Spinal cord (tissue), 10 donors: ENCODE measurements at places on chromosomes 5 and 9. TPM values are rescaled to one million over a fixed set of nuclear protein-coding genes. Genes with fewer than 3 reads are reported as not detected.
A peak's percentile ranks its signal among the peaks of the same experiment; 100 is the strongest.

DNA sequence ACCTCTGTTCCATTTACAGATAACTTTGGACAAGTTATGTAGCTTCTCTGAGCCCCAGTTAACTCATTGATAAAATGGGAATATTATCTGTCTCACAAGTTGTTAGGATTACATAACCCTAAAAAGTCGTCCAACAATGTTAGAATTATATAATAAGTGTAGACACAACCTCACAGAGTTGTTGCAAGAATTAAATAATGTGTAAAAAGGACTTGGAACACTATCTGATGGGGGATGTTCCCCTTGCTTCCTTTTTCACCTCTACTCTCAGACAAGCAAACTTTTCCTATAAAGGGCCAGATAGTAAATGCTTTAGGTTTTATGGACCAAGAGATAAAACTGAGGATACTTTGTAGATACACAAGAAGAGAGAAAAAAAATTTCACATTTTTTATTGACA lies 193.5 kb downstream of the GAPVD1 start:
- no peak for DNase-seq

DNA sequence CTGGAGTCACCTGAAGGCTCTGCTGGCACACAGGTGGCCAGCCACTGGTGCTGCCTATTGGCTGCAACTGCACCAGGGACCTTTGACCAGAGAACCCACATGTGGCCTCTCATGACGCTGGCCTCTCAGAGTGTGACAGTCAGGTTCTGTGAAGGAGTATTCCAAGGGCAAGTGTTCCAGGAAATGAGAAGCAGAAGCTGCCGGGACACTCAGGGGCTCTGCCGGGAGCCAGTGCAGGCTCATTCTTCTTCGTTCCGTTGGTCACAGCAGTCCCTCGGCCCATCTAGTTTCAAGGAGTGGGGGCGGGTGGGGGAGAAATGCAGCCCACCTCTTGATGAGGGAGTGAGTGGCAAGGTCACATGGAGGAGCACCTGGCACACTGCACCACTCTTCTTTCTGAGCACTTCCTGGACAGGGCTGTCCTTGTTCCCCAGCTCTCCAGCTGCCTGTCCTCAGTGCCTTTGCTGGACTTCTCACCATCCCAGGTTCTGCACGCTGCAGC lies 237.5 kb downstream of the GADD45G start:
- DNase-seq: no peak

DNA sequence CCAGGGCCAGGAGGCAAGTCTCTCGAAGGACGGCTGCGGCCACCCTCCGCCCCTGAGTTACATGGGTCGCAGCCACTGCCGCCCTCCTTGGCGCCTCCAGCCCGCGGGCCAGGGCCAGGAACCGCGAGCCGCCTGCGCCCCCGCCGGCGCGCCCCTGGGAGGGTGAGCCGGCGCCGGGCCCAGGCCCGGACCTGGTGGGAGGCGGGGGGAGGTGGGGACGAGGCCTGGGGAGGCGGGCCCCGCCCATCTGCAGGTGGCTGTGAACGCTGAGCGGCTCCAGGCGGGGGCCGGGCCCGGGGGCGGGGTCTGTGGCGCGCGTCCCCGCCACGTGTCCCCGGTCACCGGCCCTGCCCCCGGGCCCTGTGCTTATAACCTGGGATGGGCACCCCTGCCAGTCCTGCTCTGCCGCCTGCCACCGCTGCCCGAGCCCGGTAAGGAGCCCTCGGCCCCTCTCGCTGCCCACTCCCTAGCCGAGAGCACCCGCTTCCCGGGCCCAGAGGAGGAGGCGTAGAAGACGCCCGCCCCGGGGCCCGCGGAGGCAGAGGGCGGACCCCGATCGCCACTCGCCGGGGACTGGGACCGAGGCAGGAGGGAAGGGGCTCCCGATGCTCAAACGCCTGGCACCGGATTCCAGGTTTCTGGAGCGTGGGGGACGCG lies at the start of gene ASS1:
TSS of gene ASS1 (plus strand) at position 397 of the 657 bp plus-strand sequence. CDS start 7,268 bp downstream, outside the sequence.
- DNase-seq: peak; percentile 39

GRCh38 chr9:98861781-98862504 lies 54.5 kb downstream of the GALNT12 start:
- DNase-seq: no peak

DNA sequence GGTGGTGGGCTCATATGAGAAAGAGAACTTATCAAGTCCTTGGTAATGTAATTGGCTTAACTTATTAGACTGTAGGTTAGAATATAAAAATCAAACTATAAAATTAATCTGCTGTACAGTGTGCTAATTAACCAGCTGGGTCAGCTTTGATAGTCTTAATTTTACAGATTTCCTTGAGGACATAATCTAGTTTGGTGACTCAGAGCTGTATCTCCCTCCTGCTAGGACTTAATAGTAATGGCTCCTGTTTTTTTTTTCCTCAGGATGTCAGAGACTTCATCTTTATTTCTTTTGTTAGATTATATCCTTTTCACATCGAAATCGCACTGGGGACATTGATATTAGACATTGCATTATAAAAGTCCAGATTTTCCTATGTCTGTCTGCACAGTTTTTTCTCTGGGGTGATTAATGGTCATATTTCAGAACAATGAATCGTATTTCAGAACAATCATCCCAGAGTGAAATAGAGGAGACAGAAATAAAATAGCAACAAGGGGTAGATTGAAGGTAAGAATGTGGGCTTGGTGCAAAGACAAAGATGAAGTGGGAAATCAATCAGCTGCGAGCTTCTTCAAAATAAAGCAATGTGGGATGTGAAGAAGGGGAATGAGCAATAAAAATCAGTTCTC lies 346.4 kb upstream of the RIOK2 start:
- DNase-seq: no peak

DNA sequence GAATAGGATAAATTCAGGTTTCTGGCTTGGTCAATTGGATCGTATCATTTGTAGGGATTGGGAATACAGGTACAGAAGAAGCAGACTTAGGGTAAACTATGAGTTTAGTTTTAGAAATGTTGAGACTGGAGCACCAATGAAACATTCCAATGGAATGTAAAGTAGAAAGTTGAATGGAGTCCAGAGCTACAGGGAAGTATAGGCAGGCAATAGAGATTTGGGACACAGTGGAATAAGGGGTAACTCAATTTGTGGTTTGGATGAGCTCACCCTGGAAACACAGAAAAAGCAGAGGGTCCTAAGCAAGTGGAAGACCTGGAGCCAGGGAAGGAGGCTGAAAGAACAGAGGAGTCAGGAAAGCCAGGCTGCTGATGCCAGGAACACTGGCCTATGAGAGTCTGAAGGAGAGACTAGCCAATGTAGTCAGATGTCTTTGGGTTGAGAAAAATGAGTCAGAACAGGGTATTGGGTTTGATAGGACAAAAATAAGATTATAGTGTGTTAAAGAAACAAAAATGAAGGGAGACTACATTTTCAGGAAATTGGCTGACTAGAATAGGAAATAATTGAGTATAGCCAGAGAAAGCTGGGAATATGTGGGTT lies 72.8 kb downstream of the STARD4 start:
- DNase-seq: no peak

DNA sequence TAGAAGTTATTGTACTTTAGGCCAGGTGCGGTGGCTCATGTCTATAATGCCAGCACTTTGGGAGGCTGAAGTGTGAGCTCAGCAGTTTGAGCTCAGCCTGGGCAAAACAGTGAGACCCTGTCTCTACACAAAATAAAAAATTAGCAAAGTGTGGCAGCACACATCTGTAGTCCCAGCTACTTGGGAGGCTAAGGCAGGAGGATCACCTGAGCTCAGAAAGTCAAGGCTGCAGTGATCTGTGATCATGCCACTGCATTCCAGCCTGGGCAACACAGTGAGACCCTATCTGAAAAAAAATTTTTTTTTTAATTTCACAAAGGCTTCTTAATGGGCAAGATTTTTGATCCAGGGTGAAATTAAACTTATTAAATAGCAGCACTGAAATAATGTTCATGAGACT lies 92.8 kb downstream of the CDC42SE2 start:
- DNase-seq: no peak

- no peak for DNase-seq
Observed at GRCh38 chr9:89077519-89077918, 86.3 kb downstream of the S1PR3 start.

- DNase-seq: no peak
Observed at GRCh38 chr5:69050214-69050613, 43.6 kb upstream of the SLC30A5 start.

GRCh38 chr5:116564312-116564711 lies 10.3 kb downstream of the SEMA6A start:
- DNase-seq: no peak

The SCGB3A2 gene
- 0.54 TPM for polyA plus RNA-seq

The CCDC69 gene
- 4.3 TPM for polyA plus RNA-seq

The BTNL3 gene
- not detected for polyA plus RNA-seq
